ENCODE measurements at places on chromosomes 1 and 21. TPM values are rescaled to one million over a fixed set of nuclear protein-coding genes. Genes with fewer than 3 reads are reported as not detected.

KIF17 gene
- total RNA-seq = 3.0 TPM

DNA sequence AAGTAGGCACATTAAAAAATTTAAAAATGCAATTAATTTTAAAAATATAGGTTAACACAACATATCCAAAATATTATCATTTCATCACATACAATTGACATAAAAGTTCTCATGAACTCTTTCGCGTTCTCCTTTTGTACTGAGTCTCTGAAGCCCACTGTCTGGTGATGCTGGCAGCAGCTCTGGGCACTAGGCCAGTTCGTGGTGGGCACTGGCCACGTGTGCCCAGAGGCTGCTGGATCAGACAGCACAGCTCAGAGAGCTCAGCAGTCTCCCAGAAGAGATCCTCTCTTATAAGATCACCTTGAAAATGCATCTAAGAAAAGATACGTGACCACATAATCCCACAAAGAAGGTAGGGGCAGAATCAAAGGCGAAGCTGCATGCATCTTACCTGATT lies 9.9 kb downstream of the CEP104 start:
- DNase-seq = no peak

DNA sequence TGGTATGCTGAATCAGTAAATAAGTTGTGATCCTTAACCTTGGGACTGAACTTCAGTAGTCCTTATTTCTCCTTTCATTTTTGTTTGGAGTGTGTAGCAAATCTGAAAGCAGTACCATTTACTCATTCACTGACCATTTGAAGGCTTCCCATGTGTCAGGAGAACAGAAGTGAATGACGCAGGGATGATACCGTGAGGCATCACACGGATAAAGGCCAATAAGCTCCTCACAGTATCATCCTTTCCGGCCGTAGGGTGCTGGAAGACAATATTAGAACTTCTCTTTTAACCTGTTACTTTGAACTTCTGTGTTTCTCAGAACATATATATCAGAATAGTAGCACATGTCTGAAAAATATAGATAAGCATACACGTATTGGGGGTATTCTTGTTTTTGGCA lies 21.3 kb downstream of the BACH1 start:
- DNase-seq = no peak

TSSK3 gene
- total RNA-seq = 2.3 TPM

GPR3 gene
- total RNA-seq = not detected

PLCH2 gene
- not detected for total RNA-seq

DNA sequence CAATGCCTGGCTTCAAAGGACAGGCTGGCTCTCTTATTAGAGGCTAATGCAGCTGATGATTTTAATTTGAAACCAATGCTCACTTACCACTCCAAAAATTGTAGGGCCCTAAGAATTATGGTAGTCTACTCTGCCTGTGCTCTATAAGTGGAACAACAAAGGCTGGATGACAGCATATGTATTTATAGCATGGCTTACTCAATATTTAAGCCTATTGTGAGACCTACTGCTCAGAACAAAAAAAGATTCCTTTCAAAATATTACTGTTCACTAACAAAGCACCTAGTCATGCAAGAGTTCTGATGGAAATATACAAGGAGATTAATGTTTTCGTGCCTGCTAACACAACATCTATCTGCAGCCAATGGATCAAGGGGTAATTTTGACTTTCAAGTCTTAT lies 73.8 kb upstream of the DUSP10 start:
- no peak for DNase-seq

DNA sequence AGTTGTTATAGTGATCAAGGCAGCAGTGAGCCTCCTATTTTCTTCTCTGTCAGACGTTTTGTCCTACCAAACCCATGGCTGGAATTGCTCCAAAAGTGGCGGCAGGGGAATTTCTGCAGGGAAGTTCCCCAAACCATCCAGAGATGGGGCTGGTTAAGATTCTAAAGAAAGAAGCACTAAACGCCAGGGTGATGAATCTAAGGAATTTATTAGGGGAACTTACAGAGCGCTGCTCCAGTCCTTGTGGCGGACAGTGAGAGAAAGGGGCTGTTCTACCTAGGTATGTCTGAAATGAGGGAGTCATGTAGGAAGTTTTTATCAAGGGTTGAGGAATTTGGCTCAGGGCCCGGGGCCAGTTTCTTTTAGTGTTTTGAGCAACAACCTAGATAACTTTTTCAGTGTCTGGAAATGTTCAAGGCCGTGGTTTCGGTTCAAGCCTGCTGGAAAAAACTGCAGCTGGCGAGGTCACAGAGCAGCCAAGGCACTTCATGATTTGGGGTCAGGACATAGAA lies 222.4 kb upstream of the B3GALT2 start:
- peak; percentile 94 for DNase-seq

DNA sequence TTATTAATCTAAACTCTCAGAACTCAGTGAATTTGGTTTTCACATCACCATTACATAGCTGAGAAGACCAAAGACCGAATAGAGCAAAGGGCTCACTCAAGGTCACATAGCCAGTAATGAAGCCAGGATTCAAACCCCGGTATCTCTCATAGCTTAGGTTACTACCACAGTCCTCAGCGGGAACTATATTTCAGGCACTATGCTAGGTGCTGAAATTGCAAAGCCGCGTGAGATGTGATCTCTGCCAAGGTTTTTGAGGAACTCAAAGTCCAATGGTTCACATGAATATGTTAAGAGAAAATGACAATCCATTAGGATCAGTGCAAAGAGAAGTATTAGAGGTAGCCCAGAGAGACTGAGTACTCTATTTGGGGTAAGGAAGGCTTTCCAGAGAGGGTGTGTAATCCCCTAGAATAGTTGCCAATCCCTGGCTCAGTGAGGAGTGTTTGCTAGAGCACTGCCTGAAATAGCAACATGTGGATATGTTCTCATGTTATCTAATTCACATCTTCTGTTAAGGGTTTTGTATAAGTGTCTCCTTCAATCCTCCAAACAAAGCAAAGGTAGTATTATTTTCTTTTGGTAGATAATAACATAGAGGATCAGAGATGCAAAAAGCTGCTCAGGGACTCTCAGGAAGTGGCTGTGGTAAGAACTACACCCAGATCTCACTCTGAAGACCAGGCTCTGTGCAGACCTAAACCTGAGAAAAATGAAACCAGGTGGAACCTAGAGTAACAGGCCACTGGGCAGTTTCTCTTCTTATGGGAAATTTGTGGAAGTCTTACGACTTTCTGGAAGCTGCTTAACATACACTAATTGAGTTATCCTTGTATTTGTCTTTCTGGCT lies 93.1 kb upstream of the C8B start:
- DNase-seq = no peak

LAMTOR2 gene
- total RNA-seq = 74.7 TPM

DNA sequence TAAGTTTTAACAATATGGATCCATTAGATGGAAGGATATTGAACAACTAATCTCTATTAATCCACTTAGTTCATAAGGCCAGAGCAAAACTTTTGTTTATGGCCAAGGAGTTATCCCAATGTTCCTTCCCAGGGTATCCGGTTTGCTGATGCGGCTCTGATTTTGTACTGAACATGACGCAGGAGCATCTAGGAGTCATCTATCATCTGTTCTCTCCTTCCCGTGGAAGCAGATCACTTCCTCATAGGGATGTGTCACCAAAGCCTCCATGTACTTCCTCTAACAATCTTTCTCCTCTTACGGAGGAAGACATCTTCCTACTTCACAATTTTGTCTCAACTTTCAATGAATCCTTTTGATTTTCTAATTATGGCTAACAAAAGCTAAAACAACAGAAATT lies 206.6 kb downstream of the APP start:
- DNase-seq = no peak

DNA sequence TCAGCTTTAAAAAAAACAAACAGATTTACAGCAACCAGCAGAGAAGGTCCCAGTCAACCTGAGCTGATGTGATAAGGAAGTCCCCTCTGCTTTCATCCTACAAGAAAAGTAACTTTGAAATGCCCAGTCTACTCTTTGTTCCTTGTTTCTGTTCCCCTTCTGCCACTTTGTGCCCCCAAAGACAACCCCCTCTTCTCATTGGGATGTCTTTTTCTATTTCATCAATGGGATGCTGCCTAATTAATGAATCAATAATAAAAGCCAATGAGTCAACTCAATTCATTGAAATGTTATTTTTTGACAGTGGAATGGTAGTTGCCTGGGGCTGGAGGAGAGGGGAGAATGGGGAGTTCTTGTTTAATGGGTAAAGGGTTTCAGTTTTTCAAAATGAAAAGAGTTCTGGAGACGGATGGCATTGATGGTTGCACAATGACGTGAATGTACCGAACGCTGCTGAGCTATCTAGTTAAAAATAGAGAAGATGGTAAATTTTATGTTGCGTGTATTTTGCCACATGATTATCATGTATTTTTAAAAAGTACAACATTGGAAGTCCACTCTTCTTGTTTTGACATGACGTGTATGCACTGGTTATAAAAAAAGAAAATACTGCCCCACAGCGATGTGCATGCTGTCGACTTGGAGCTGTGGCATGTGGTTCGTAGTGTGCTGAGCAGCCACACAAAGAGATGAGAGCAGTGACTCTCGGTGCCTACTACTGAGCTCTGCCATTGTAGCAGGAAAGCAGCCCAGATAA lies 22.4 kb upstream of the PADI2 start:
- no peak for DNase-seq

- peak; percentile 65 for DNase-seq
Observed at GRCh38 chr1:154520333-154520732, 18.1 kb upstream of the SHE start.

WNT3A gene
- not detected for total RNA-seq

TIE1 gene
- 0.81 TPM for total RNA-seq

DNA sequence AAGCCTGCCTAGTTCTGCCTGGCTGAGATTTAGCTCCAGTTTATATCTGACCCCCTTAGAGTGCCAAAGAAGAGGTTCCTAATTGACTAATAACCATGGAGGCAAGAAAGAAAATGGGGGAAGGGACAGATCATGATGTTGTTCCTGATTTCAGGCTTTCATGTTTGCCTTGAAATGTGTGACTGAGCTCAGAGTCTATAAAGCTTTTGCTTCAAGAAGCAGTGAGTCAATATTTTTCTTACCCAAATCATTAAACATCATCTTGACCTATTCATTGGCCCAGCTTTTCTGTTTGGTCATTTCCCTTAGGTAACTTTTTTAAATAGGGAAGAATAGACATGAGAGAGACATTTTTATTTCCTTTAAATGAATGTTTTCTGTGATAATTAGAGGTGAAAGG lies 55.9 kb downstream of the HHAT start:
- no peak for DNase-seq

DNA sequence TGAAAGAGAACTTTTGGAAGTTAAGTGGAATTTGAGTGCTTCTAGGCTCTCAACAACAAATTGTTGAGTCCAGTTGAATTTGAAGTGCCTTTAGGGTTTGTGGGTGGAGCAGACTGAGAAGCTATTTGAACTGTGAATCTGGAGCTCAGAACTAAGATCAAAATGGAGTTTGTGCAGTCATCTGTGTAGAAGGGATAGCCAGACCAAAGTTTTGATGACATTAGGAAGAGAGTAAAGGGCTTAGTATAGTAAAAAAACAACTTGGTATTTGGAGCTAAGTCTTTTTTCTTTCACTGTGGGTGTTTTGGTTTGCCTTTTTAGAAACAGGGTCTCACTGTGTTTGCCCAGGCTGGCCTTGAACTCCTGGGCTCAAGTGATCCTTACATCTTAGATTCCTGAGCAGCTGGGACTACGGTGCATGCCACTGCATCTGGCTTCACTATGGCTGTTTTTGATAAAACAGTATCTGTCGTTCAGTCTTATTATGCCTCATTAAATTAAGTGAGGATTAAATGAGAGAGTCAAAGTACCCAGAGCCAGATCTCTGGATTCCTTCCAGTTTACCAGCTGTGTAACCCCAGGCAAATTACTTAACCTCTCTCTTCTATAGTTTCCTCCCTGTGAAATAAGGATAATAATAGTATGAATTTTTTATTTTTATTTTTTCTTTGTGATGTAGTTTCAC lies 20.0 kb downstream of the HDAC1 start:
- DNase-seq = no peak

GRCh38 chr1:1371746-1372711 lies 3.0 kb downstream of the AURKAIP1 start:
- DNase-seq = peak; percentile 54

ABCG1 gene
- total RNA-seq = 0.08 TPM

- DNase-seq = no peak
Observed at GRCh38 chr1:65942476-65942875, 149.8 kb downstream of the PDE4B start.

- DNase-seq = no peak
Observed at GRCh38 chr21:42393443-42393950, 2.4 kb downstream of the TMPRSS3 start.

DNA sequence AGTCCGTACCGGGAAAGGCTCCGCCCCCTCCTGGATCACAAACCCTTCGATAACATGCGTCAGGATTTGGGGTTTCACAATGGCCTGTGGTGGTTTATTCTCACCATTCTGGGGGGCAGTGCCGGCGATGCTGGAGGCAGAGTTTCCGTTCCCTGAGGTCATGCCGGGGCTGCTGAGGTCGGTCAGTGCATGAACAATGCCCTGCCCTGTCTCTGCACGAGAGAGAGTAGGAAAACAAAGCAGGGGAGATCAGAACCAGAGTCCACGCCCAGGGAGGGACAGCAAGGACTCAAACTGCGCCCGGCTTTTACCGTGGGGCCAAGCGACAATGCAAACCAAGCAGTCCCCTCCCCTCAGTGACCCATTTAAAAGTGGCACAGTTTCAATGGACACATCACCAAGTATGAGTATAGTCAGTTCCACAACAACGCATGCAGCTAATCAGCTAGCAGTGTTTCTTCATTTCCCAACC lies 13.2 kb upstream of the A3GALT2 start:
- DNase-seq = peak; percentile 88

SH2D1B gene
- total RNA-seq = under 0.01 TPM

- DNase-seq = peak; percentile 52
Observed at GRCh38 chr1:27031235-27032118, 18.8 kb upstream of the TENT5B start.

DNA sequence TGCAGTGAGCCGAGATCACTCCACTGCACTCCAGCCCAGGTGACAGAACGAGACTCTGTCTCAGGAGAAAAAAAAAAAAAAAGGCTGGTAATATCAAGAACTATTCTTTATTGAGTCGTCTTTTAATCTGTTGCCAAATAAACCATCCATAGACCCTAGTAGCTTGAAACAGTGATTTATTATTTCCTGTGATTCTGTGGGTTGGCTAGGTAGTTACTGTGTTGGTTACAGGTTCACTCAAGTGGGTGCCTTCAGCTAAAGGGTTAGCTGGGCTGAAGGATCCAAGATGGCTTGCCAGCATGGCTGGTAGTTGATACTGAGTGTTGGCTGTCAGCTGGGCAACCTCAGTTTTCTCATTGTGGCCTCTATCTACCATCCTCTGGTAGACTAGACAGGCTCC lies 9.2 kb downstream of the TLCD4 start:
- no peak for DNase-seq

DNA sequence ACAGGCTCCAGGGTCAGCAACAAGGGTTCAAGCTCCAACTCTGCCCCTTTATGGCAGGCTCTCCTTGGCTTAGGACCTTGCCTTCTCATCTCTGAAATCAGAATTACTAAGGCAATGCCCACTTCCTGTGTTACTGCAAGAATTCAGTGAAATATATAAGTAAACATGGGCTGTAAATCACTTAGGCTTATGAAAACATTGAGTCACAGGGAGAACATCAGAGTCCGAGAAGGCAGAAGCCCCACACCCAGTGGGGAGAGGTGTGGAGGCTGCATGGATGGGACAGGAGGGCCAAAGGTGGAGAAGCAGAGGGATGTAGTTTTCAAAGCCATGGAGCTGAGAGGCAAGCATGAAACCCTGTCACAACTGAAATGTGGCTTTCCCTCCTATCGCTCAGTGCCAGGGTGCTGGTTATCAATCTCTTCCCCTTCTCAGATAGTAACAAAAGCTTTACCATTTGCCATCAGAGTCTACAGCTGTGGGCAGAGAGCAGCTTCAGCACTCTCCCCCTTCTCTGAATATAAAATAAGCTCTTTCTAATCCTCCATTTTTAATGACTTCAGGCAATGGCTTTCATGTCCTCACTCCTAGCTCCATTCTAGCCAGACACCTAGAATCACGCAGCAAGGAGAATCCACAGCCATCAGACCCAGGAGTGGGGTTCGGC lies 3.4 kb downstream of the RGS8 start:
- DNase-seq = no peak
